GM19239 (cell line): ENCODE measurements at places on chromosomes 16 and 17.

GRCh38 chr17:40306395-40306794, 2.6 kb upstream of the RARA start:
- DNase-seq = no peak

DNA sequence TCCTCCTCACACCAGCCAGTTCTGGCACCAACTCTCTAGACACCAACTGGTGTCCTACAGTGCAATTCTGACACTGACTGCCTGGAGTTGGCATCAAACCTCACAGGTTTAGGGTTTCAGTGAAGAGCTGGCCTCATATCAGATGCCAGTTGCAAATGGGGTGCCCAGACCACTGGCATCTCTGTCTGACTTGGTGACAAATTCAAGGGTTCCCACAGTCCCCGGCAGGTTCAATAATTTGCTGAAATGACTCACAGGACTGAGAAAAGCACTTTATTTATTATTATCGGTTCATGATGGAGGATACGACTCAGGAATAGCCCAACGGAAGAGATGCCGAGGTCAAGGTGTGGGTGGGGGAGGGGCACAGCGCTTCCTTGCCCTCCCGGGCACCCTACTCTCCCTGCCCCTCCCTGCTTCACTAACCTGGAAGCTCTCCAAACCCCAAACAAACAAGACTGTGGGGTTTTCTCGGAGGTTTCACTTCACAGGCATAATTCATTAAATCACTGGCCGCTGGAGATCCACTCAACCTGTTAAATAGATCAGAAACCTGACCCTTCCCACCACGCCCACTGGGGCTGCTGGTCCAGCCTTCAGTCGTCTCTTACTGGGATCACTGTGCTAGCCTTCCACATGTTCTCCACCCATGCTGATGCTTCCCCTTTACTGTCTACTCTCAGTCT, 1.7 kb upstream of the NLRP1 start:
- DNase-seq = no peak

- no peak for DNase-seq
Measured at GRCh38 chr17:49290690-49291359, 60.2 kb upstream of the PHOSPHO1 start.

GRCh38 chr16:5235119-5235518, 137.5 kb upstream of the EEF2KMT start:
- no peak for DNase-seq

DNA sequence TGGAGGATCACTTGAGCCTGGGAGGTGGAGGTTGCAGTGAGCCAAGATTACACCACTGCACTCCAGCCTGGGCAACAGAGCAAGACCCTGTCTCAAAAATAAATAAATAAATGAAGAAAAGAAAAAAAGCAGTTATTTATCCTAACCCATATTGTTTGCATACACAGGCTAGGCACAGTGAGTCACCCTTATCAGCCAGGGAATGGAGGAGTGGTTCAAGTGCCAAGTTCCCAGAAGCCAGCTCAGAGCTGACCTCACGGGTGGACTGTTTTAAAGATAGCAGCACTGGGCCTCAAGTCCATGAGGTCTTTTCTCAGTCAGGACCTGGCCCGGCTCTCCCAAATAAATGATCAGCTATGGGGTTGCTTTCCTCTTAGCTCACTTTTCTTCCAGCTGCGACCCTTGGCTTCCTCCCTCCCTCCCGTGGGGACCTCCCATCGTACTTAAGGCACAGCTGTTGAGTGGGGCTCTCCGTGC, 22.6 kb upstream of the MGAT5B start:
- DNase-seq = no peak

DNA sequence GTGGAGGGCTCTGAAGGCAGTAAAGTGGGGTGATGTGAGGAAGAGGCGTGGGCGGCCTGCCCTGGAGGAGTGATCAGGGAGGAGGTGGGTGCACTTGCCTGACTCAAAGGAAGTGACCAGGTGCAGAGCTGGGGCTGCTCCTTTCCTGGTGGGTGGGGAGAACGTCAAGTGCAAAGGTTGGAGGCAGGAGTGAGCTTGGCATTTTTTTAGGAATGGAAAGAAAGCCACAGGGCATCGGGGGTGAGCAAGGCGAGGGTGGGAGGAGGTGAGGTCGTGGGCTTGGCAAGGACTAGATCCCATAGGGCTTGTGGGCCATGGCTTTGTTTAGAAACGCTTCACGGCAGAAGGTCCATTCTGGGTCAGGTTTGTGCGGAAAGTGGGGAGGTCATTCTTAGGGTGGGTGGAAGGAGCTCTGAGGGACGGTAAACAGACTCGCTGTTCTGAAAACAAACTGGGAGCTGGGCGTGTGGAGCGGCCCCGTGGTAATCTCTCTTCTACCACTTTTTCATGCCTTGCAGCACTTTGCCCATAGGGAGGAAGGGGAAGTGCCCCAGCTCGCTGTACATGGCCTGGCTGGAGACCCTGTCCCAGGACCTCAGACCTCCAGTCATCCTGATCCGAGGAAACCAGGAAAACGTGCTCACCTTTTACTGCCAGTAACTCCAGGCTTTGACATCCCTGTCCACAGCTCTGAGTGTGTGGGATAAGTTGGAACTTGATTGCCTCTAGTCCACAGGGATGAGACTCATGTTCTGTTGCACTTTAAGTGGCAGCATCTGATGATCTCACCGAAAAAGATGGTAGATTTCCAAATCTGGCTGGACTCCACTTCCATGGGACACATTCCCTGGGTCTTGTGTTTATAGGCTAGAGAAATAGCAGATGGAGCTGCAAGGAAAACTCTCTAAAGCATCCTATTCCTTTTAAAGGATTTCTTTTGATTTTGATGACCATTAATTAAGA, 18.9 kb upstream of the HERPUD1 start:
- no peak for DNase-seq

DNA sequence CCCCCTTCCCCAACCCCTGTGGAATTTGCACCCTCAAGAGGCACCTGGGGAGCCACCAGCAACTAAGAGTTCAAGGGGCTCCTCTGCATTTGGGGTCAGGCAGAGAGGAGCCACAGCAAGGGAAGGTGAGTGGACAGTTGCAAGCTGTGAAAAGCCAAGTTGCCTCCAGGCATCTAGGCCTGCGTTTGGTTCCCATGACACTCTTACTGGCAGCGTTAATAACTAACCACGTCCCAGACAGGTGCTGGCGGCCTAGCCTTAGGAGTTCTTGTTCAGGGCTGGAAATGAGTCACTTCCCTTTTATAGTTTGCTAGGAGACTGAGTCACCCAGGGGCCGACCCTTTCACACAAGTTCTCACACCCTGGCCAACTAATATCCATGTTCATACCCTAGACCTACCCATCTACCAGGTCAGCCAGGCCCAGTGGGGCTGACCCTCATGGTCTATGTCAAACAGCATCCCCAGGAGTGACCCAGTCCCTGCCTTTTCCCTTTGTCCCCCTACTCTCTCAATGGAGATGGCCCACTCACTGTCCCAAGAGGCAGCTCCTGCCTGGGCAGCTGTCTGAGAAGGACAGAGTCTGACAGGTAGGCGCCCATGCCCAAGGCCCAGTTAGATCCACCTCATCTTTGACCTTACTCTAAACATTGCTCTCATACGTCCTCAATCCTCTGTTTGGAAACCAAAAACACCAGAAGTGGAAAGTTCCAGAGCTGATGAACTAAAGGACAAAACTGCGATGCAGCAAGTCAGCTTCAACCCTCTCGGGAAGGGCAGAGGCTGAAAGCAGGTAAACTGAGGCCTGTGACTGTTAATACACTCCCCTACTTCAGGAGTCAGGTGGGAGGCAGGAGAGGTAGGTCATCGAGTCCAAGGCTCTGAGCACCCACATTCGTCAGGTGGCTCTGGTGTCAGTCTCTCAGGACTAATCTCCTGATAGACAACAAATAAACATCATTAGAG, 300.6 kb downstream of the SOX9 start:
- DNase-seq = peak; percentile 53

DNA sequence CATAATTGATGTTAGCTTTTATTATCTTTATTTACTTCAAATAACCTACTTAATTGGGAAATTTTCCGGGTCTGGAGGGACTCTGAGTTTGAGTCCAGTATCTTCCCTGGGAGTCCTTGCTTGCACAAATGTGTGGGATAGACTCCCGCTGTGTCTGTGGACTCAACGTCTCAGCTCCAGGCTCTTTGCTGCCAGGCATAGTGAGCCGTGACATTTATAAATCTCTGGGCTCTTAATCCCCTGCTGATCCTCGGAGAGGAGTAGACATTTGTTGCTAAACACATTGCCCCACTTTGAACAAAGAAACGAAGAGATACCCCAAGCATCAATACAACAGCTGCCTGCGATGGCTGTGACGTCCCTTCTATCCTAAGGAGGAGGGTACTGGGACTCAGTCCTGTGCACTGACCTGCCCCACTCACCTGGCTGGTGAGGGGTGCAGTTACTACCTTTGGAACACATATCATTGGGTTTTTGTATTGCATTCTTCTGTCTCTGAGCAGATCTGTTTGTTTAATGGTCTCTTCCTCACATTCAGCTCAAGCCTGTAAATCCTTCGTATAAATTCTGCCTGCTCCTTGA, 316.9 kb downstream of the HAPSTR1 start:
- no peak for DNase-seq

DNA sequence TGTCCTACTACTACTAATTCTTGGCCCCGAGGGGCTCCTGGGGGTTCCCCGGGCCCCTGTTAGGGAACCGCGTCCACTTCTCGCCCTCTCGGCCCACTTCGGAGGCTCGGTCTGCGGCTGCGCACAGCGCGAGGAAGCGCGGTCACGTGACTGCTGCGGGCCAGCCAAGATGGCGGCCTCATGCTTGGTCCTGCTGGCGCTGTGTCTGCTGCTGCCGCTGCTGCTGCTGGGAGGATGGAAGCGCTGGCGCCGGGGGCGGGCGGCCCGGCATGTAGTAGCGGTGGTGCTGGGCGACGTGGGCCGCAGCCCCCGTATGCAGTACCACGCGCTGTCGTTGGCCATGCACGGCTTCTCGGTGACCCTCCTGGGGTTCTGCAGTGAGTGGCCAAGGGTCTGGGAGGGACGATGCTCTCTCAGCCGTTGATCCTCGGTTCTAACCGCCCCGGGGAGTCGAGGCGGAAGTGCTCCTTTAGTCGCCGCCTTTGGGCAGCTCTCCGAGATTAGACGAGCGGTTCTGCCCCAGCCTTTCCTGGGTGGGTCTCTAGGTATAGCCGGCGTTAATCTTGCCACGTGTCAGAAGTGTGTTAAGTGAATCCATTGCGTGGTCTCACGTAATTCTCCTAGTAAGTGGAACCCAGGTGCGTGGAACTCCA, at the start of gene ALG1:
TSS of gene ALG1 (plus strand) at position 163 of the 653 bp plus-strand sequence. CDS start at position 170, 7 bp downstream.
- DNase-seq = peak; percentile 94

DNA sequence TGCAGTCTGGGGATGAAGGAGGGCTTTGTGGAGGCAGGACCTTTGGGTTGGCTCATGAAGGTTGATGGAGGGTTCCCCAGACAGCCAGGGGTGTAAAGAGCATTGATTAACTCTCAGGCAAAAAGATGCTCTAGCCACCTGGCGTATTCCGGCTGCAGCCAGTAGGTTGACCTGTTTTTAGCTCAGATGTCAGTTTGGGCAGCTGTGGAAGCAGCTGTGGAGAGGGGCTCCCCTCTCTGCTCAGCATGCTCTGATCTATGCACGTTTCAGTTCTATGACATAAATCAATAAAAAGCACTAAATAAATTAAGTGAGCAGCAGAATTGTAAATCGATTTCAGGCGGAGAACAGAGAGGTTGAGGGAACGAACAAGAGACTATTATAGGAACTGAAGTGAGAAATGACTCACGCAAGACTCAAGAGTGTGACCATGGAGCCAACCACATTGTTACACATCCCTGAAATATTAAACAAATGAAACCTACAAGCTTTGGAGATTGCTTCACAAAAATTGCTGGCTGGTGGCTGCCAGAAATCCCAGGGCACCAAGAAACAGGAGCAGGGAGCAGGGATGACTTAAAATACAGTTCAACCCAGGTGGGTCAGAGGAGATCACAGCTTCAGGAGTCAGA, 111.9 kb downstream of the GSG1L start:
- no peak for DNase-seq

DNA sequence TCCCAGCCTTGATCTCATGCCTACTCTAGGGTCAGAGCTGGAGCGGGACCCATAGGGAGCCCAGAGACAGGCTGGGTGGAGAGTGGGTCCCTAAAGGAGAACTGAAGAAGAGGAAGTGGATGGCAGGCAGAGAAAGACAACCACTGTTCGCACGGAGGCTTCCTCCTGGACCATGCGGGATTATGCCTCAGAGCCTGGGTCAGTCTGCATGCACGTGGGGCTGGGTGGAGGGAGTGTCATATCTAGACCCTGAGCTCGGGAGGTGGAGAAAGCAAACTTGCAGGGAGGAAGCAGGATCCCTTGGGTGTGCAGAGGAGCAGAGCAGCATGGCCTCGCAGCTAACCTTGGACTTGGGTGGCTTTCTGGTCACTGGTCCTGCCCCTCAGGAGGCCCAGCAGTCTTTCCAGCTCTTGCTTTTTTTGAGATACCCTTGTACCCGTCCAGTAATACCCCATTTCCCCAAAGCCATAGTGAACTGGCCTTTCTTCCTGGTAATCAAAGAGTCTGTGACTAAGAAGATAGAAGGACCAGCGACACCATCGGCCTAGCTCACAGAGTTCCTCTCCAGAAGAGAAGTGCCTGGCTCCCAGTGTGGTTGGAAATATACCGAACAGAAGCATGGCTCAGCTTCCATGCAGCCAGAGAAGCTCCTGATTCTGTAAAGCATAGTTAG, 344.2 kb downstream of the CPPED1 start:
- DNase-seq = no peak

- DNase-seq = no peak
Measured at GRCh38 chr17:71828182-71828596, 292.6 kb upstream of the SOX9 start.

DNA sequence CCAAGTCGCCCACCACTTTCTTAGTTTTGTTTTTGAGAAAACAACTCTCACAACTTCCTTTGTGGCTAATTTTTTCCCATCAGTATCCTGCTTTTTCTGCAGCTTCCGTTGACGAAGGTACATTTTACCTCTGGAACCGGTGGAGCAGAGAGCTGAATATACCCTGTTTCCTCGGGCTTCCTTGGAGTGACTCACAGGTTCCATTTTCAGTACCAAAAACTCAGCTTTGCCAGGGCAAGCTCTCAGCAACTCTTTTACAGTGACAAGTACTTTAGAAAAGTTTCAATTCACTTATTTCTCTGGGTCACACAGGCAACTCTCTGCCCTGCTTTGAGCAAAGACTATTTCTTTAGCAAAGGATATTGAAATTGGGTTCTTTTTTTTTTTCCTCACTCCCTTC, 318.9 kb downstream of the SNX29 start:
- no peak for DNase-seq

DNA sequence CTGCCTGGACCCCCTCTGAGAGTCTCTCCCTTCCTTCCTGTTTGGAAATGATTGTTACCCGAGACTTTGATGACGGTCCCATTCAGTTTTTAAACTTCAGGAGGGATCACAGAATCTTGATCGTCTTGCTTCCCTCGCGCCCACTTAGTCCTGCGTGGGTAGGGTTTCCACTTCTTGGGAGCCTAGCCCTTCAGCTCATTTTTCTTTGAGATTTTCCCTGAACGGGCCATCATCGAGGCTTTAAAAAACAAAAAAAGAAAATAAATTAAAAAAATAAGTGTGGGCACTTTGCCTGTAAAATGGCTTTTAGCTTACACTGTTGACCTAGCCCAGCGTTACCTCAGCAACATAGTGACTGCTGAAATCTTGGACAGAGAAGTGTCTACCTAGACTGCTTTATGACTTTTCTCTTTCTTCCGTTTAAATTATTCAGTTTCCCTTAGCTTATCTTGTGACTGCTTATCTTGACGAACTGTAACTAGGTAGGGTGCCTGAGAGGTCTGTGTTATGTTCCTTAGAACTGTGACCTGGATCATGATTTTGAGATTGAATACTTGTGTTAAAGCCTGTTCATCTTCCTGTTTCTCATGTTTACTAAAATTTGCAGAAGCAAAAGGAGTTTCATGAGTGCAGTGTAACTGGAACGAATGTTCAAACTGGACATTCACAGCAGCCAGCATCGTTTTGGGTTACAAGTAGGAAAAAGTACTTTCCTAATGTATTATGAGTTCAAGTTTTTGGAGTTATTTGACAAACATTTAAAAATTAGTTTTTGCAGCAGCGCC, 874 bp downstream of the WWP2 start:
- DNase-seq = no peak
